ENCODE measurements at places on chromosomes 7 and 10. TPM values are rescaled to one million over a fixed set of nuclear protein-coding genes. Genes with fewer than 3 reads are reported as not detected.

GFRA1 gene
- 1.6 TPM for total RNA-seq

- no peak for DNase-seq
- no peaks in the 10 kb centered on the region for H3K36me3 ChIP-seq
- no peak overlapping the region for H3K27ac ChIP-seq
- no peak overlapping the region for H3K4me3 ChIP-seq
- no peaks in the 10 kb centered on the region for H3K27me3 ChIP-seq
Observed at GRCh38 chr10:25875556-25876165, 58.4 kb upstream of the MYO3A start.

GSAP gene
- 14.7 TPM for total RNA-seq

STEAP4 gene
- 35.6 TPM for total RNA-seq

RBM48 gene
- total RNA-seq, result 11.1 TPM

GRCh38 chr10:122045212-122045611 is 56.2 kb downstream of the TACC2 start:
- no peak for DNase-seq
- peak overlapping the region; percentile 77 for H3K27ac ChIP-seq
- peaks cover 4% of the 10 kb centered on the region for H3K36me3 ChIP-seq
- no peak overlapping the region for H3K4me3 ChIP-seq
- H3K27me3 ChIP-seq, result no peaks in the 10 kb centered on the region

HOXA3 gene
- total RNA-seq, result 4.6 TPM

DNA sequence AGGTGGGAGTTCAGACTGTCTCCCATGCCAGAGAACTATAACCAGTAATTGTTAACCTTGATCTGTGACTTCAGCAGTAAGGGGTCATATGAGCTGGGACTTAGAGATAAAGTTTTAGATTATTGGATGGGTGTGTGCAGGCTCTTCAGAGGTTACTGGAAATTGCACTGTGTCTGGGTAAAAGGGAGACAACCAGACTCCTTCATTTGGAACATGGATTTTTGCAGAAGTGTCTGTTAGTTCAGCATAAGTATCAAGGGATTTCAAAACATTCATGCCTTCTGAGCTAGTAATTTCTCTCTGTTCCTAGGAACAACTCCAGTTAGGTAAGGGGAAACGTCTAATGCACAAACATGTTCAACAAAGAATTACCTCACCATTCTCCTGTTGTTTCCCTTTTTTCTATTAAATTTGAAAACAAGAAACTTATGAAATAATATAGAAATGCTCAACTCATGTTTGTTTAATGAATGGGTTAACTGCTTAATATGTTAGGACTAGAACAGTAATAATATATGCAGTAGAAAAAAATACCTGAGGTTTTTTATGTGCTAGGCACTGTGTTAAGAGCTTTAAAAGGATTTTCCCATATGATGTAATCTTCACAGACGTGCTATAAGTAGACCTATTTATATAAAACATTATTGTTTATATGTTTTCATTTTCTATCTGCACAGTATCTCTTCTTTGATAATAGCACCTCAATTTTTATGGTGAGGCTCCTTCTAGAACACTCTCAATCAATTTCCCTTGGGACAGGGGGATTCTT is 233.0 kb downstream of the CACNA2D1 start:
- H3K36me3 ChIP-seq, result no peaks in the 10 kb centered on the region
- H3K4me1 ChIP-seq, result no peaks in the 10 kb centered on the region
- no peak overlapping the region for H3K4me3 ChIP-seq
- no peaks in the 10 kb centered on the region for H3K27me3 ChIP-seq
- no peak overlapping the region for H3K27ac ChIP-seq

- H3K27me3 ChIP-seq, result peaks cover 4% of the 10 kb centered on the region
- no peaks in the 10 kb centered on the region for H3K36me3 ChIP-seq
- DNase-seq, result no peak
- H3K4me1 ChIP-seq, result peaks cover 9% of the 10 kb centered on the region
Observed at GRCh38 chr7:93040355-93040754, 77.4 kb downstream of the SAMD9 start.

DNAAF5 gene
- total RNA-seq, result 29.0 TPM

DNA sequence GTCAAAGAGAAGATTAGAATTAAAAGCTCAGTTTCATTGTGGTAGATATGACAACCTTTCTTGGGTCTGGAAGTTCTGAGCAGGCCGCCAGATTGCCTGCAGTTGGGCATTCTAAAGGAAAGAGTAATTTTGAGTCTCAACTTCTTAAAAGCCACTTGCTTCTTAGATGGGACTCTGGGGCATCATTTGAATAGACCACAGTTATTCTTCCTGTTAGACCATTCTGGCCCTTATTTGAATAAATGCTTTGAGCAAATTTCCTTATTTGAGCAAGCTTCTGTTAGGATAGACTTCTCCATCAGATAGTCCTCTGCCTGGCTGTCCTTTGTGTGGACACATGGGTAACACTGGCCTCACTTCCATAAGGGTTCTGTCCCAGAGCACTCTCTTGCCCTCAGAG is 40.2 kb downstream of the SND1 start:
- no peaks in the 10 kb centered on the region for H3K4me1 ChIP-seq
- H3K27me3 ChIP-seq, result no peaks in the 10 kb centered on the region
- no peak overlapping the region for H3K27ac ChIP-seq
- DNase-seq, result no peak
- peaks cover 10% of the 10 kb centered on the region for H3K36me3 ChIP-seq
- H3K4me3 ChIP-seq, result no peak overlapping the region

FANK1 gene
- total RNA-seq, result 1.7 TPM

DNA sequence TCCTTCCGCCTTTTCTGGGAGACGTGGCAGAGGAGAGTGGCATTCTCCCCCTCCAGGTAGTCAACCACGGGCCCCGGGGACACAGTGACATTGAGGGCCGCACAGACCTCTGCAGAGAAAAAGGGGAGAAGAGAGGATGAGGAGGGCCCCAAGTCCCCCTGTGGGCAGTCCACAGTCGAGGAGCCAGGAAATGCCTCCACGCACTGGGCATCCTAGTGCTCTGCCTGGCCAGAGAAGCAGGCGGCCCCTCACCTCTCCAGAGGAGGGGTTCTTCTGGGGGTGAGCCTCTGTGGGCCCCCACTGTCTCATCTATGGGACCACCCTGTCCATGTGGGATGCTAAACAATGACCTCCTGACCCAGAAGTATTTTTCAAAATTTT is 7.4 kb downstream of the VSTM4 start:
- H3K27me3 ChIP-seq, result no peaks in the 10 kb centered on the region
- no peaks in the 10 kb centered on the region for H3K36me3 ChIP-seq
- no peak for DNase-seq

- H3K4me3 ChIP-seq, result no peak overlapping the region
- peaks cover 22% of the 10 kb centered on the region for H3K4me1 ChIP-seq
- no peaks in the 10 kb centered on the region for H3K36me3 ChIP-seq
- H3K27me3 ChIP-seq, result no peaks in the 10 kb centered on the region
- DNase-seq, result no peak
- peak overlapping the region; percentile 64 for H3K27ac ChIP-seq
Observed at GRCh38 chr10:24900888-24901685, 51.3 kb downstream of the PRTFDC1 start.

- no peak overlapping the region for H3K4me3 ChIP-seq
- H3K36me3 ChIP-seq, result no peaks in the 10 kb centered on the region
- no peak for DNase-seq
- no peaks in the 10 kb centered on the region for H3K4me1 ChIP-seq
- no peak overlapping the region for H3K27ac ChIP-seq
- H3K27me3 ChIP-seq, result no peaks in the 10 kb centered on the region
Observed at GRCh38 chr7:22872096-22872807, 49.6 kb upstream of the TOMM7 start.

ACSL5 gene
- 5.2 TPM for total RNA-seq

ALOX5 gene
- 11.4 TPM for total RNA-seq

DNA sequence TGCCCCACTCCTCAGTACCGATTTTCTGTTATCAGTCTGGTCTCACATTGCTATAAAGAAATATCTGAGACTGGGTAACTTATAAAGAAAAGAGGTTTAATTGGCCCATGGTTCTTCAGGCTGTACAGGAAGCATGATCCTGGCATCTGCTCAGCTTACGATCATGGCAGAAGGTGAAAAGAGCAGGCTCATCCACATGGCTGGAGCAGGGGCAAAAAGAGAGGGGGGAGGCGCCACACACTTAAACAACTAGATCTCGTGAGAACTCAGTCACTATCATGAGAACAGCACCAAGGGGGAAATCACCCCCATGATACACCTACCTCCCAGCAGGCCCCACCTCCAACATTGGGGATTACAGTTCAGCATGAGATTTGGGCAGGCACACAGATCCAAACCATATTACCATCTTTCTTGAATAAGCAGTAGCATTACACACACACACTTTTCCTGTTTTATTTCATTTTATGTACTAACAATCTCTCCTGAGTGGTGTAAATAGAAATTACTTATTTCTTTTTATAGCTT is 53.3 kb downstream of the TRIM24 start:
- no peak overlapping the region for H3K27ac ChIP-seq
- DNase-seq, result no peak
- peaks cover 66% of the 10 kb centered on the region for H3K36me3 ChIP-seq
- no peaks in the 10 kb centered on the region for H3K27me3 ChIP-seq

- no peaks in the 10 kb centered on the region for H3K27me3 ChIP-seq
- H3K36me3 ChIP-seq, result no peaks in the 10 kb centered on the region
- no peak overlapping the region for H3K4me3 ChIP-seq
- DNase-seq, result no peak
Observed at GRCh38 chr10:21318540-21319167, 206.8 kb downstream of the SKIDA1 start.

LIPM gene
- total RNA-seq, result not detected

DNA sequence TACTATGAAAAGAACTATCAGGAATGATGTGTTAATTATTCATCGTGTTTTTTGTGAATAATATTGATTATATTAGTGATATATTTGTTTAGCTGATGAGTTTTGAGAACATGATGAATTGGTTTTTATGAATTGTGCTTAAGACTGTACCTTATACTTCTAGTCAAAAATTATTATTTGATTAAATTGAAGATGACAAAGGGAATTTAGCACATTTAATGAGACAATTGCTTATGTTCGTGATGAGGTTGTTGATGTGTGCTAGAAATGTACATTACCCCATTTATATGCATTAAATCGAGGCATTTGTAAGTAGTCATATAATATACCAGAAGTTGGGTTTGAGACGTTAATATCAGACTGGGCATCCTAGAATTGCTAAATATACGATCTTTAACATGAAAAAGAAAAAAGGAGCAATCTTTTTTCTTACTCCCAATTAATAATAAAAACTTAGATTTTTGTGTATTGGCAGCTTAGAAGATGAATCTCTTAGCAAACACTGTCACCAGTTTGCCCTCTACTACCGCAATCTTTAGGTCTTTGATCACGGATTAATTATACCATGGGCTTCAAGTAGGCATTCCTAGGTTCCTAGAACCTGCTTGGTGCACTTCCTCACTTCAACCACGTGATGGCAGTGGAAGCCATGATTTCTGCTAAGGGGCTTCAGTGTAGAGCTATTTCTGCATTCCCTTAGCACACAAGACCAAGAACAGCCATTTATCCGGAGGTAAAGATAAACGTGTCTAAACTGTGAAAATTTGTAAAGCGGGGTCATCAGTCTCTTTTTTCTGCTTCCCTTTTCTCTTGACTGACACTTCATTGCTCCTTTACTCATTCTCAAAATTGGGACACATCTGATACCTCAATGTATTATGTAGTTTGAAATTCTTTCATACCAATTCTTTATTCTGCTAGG is 1.6 kb downstream of the KLHDC10 start:
- no peak overlapping the region for H3K27ac ChIP-seq
- no peaks in the 10 kb centered on the region for H3K36me3 ChIP-seq
- H3K4me3 ChIP-seq, result peak overlapping the region; percentile 97
- peaks cover 9% of the 10 kb centered on the region for H3K4me1 ChIP-seq
- H3K27me3 ChIP-seq, result no peaks in the 10 kb centered on the region

C7orf57 gene
- total RNA-seq, result 2.3 TPM

DNA sequence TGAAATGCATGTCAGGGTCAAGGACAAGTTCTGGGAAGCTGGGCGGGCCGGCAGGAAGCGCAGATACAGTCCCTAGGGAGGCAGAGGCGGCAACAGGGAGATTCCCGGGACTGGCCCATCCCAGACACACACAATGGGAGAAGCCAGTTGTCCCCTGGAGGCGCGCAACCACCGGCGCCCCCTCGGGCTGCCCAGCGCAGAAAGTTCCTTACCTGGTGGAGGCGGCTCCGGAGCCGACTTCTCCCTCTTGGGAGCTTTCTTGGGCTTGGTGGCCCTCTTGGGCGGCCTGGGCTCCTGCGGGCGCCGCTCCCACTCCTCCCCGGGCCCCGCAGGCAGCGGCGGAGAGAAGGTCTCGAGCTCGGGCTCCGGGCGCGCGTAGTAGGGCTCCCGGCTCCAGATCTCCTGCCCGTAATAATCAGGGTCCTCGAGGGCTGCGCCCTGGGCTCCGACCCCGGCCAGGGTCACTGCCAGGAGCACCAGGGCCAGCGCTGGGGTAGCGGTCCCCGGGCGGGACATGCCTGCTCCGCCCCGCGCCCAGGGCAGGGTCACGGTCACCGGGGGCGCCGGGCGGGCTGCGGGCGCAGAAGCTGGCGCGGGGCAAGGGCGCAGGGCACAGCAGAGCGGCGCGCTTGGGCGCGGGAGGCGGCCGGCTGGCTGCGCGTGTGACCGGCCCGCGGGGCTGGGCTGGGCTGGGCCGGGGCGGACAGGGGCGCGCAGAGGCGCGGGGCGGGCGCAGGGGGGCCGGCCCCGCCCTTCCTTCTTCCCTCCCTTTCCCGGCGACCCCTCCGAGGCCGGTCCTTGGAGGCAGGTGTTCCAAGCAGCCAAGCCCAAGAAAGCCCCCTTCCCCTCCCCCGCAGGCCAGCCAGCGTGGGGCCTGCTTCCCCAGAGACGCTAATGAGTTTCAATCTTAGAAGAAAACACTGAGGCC is at the start of gene CPXM2:
TSS of gene CPXM2 (minus strand) at position 664 of the 928 bp plus-strand sequence. CDS start at position 516, 148 bp downstream.
- H3K27me3 ChIP-seq, result no peaks in the 10 kb centered on the region
- peak within 1 kb of the TSS; percentile 84 for H3K27ac ChIP-seq
- no peaks in the 10 kb centered on the region for H3K36me3 ChIP-seq
- no peak for DNase-seq
- peak within 1 kb of the TSS; percentile 70 for H3K4me3 ChIP-seq
- H3K4me1 ChIP-seq, result peaks cover 37% of the 10 kb centered on the region

Measured in esophagus squamous epithelium (tissue), 5 donors.